ENCODE measurements at places on chromosomes 7 and 10.
A peak's percentile ranks its signal among the peaks of the same experiment; 100 is the strongest.

DNA sequence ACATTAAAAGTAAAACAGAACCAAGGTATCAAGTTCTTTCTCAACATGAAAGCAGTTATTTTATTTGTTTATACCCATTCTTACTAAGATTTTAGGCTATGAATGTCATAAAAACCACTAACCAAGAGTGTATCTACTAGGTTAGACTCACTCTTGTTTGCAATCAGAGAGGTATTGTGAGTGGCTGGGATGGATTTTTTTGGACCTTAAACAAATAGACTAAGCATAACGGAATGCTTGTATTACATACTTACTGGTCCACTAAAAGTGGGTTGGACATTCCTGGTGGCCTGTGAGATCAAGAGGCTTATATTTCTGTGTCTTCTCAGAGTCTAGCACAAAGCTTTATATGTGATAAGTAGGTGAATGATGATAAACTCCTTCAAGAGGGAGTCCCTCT lies 32.6 kb upstream of the CBLL1 start:
- DNase-seq: no peak

GRCh38 chr7:28362812-28363211 lies 49.5 kb upstream of the CREB5 start:
- DNase-seq: no peak

DNA sequence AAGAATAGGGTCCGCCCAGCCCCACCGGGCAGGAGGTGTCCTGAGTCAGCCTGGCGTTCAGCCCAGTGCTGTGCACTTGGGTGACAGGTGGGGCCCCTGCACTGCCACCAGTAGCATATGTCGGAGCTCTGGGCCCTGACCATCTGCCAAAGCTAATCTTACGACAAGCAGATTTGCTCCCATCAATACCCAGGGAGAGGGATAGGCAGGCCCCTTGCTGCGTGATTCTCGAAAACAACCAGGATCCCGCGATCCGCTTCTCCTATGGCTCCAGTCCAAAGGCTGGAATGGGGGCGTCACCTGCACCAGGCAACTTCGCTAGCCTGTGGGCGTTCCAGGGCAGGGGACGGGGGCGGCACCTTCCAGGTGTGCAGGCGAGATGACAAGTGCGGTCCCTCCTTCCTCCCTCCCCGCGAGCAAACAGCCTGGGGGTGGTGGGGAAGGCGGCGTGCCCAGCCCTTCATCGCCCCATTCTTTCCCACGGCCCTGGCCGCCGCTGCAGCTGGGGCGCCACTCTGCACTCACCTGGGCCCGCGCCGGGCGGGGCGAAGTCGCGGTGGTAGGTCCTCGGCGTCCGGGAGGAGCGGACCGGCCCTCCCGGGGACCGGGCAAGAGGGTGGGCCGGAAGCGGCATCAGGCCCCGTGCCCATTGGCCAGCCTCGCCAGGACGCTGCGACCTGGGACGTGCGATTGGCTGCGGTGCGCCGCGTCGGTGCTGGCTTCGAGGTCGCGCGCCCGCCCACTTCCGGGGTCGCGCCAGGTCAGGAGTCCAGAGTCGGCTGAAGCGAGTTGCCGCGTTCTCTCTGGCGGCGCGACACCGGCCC lies at the start of gene TECPR1:
TSS of gene TECPR1 (minus strand) at position 632 of the 824 bp plus-strand sequence. CDS start 6,086 bp downstream, outside the sequence.
- peak; percentile 59 for DNase-seq

DNA sequence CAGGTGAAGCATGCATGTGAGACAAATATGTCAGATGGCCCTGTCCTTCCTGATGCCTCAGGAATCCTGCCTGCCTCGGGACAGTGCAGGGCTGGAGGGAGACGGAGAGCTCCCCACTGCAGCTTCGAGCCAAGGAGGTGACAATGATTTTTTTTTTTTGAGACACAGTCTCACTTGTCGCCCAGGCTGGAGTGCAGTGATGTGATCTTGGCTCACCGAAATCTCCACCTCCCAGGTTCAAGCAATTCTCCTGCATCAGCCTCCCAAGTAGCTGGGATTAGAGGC lies 68.8 kb downstream of the OAT start:
- DNase-seq: no peak

DNA sequence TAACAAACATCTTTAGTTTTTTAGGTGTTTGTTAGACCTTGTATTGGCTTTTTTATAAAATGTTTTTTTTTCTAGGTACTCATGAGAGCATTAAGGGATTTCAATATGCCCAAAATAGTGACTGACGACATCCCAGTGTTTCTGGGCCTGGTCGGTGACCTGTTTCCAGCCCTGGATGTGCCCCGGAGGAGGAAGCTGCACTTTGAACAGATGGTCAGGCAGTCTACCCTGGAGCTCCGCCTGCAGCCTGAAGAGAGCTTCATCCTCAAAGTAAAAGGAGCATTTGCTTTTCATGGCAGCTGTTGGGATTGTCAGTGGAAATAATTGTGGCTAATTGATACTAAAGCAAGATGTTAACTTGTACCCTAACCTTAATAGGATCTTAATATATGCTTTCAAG lies 161.5 kb downstream of the DNAH11 start:
- DNase-seq: no peak

- DNase-seq: no peak
Measured at GRCh38 chr7:110090110-110090820, 1000.7 kb upstream of the LRRN3 start.

- no peak for DNase-seq
Measured at GRCh38 chr7:29199776-29200175, 5.2 kb downstream of the CHN2 start.

- no peak for DNase-seq
Measured at GRCh38 chr10:132339276-132339675, 7.3 kb downstream of the LRRC27 start.

GRCh38 chr7:124201768-124202349 lies 169.0 kb upstream of the TMEM229A start:
- no peak for DNase-seq

Measured in stimulated activated CD4-positive, alpha-beta T cell treated with anti-CD3 and anti-CD28 coated beads, TNF-alpha, amount 100 ng/mL, for 1 hour (primary cell).